Activated CD8-positive, alpha-beta T cell treated with anti-CD3 and anti-CD28 coated beads for 36 hours (primary cell): ENCODE measurements at places on chromosomes 12 and 14.
A peak's percentile ranks its signal among the peaks of the same experiment; 100 is the strongest.

DNA sequence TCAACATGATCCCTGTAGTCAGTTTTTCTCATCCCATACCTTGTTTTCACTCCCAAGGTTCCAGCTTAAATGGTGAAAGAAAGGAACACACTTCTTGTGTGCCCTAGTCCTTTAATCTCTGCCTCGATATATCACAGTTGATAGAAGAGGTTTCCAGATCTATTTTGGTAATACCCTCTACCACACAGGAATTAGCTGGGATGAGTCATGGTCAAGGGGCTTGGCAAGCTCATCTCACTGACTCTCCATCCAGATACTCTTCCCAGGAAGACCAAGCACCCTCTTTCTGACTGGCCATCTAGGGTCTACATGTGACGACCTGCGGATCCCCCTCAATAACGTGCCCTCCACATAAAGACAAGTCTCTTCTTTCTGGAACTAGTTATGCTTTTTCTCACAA is 277.9 kb downstream of the ITPR2 start:
- no peak for DNase-seq

DNA sequence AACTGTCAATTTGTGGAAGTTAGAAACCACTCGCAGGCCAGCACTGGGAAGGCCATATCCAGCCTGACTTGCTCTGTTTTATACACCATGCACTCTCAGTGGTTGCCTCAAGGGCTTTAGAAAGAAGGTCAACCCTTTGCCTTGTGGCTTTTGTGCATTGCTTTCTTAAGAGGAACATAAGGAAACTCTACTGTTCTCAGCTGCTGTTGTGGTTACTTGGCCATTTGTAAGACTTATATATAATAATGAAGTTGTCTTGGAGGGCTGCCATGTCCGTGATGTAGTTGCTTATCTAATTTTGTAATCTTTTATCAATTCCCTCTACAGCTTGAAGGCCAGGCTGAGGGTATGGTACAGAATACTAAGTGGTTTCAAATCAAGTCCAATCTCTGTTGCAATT is 637.8 kb downstream of the DIO2 start:
- DNase-seq: no peak

- DNase-seq: no peak
Measured at GRCh38 chr14:66137081-66137480, 349.1 kb upstream of the CCDC196 start.

- no peak for DNase-seq
Measured at GRCh38 chr12:113940357-113941207, 25.5 kb downstream of the RBM19 start.

DNA sequence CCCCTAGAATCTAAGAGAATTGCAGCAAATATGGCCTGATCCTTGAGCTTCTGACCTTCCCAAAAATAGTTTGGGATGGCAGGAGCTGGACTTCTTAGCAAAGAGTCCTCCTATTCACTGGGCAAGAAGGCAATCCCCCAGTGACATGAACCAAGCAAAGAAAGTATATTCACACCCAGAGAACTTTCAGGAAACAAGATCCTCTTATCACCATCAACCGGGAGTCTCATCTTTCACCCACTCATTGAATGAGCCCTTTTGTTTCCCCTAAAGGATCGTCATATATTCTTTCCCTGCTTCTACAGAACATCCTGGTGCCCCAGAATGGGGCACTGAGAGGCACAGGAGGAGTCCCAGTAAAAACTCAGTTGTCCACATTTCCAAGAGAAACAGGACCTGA is 19.7 kb downstream of the SPTB start:
- DNase-seq: no peak

DNA sequence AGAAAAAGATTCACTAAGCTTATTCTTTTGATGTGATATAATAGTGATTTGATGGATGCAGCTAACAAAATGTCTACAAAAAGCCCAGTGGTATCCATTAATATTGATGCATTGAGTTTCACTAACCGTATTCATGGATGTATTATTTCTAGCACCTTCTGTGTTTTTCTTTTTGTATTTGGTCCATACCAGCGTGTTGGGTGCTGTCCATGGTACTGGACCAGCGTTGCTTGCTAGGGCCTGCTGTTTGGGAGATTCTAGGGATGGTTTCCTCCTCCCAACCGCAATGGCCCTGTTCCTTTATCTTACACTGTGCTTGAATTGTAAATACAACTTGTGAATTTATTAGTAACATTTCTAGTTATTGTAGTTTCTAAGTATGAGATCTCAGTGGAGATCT is 31.7 kb downstream of the ANO4 start:
- DNase-seq: peak; percentile 33

GRCh38 chr12:4160314-4161040 is 113.1 kb upstream of the CCND2 start:
- DNase-seq: peak; percentile 22

DNA sequence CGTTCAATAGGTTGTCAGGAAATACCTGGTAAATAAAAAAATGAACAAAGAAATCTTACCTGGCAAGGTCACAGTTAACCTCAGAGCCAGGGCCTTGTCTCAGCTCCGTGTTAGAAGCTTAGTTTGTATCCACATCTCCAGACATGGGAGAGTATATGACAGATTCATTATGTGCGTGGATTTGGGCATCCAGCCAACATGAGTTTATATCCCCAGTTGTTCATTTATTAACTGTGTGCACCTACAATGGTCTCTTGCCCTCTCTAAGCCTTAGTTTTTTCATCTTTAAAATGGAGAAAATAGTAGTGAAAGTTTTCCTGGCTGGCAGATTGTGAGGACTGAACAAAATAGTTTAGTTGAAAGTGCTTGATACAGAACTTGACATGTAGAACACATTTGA is 437.8 kb downstream of the NPAS3 start:
- DNase-seq: no peak

DNA sequence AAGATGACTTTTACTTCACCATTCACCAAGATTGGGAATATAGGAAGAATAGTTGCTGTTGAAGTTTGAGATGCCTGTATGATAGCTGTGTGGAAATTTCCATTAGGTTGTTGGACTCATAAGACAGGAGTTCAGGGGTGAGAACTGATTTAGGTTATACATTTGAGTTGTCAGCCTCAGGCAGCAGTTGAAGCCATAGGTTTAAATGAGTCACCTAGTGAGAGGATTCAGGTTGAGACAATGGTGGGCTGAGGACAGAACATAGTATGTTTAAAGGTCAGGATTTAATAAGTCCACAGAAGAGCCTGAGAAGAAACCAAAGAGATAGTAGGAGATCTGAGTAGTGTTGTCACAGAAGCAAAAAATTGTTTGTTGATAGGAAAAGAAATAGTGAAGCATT is 63.6 kb upstream of the MON2 start:
- DNase-seq: peak; percentile 12

DNA sequence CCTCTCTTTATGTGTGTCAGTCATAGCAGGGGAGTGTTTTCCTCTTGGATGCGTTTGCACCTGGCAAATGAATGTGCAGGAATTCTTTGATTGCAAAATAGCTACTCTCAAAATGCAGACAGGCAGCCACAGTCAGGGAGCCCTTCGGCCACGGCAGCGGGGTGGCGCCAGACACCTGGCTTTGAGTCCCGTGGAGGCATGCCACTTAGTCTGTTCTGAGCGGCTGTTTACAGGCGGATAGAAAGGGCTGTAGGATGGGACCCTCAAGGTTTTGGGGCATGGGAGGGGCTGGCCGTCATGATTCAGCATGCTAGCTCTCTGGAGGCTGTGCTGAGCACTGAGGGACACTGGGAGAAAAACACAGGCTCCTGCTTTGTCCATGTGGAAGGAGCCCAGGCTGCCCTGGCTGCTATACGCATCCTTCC is 117.1 kb downstream of the SLC25A47 start:
- DNase-seq: peak; percentile 60

DNA sequence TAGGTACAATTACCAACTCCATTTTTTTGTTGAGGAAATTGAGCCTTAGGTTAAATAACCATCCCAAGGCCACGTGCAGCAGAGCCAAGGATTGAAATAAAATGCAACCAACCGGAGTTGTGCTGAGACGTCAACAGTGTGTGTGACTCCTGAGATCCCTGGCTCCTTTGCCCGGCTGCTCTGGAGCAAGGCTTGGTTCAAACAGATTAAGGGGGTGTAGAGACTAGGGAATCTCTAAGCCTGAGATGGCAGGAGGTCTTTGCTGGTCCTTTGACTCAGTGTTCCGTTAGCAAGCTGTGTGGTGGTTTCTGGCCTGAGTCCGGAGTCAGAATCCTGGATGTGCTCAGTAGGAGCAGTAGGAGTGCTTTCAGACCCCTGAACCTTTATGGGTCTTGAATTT is 1.4 kb upstream of the SLC8A3 start:
- no peak for DNase-seq

GRCh38 chr12:51028126-51028812 is 2.1 kb upstream of the SLC11A2 start:
- peak; percentile 45 for DNase-seq

- no peak for DNase-seq
Measured at GRCh38 chr12:96902076-96902475, 5.0 kb upstream of the NEDD1 start.

- DNase-seq: no peak
Measured at GRCh38 chr14:58690801-58691516, 53.2 kb downstream of the DACT1 start.

DNA sequence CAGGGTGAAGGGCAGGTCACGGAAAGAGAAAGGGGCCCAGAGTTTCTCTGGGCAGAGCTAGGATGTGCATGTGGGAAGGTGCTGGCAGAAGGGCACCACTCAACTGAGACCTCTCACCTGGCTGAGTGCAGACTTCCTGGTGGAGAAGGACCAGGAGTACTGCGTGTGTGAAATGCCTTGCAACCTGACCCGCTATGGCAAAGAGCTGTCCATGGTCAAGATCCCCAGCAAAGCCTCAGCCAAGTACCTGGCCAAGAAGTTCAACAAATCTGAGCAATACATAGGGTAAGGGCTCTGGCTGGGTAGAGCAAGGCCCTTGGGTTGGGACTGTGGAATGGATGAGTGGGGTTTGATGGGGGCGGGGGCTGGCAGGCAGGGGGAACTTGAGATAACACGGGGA is 5.4 kb upstream of the SMARCD1 start:
- no peak for DNase-seq

GRCh38 chr14:94056579-94057308 is 24.3 kb downstream of the DDX24 start:
- DNase-seq: peak; percentile 74

GRCh38 chr14:100820957-100821356 is 5.0 kb upstream of the MEG3 start:
- DNase-seq: no peak

GRCh38 chr14:56797569-56798446 is 12.5 kb downstream of the OTX2 start:
- no peak for DNase-seq

GRCh38 chr14:24273422-24273998 is 2.1 kb upstream of the RABGGTA start:
- DNase-seq: no peak
